ENCODE measurements at places on chromosomes 11 and 22.

GRCh38 chr11:66494935-66495334, 14.7 kb downstream of the DPP3 start:
- DNase-seq: no peak

DNA sequence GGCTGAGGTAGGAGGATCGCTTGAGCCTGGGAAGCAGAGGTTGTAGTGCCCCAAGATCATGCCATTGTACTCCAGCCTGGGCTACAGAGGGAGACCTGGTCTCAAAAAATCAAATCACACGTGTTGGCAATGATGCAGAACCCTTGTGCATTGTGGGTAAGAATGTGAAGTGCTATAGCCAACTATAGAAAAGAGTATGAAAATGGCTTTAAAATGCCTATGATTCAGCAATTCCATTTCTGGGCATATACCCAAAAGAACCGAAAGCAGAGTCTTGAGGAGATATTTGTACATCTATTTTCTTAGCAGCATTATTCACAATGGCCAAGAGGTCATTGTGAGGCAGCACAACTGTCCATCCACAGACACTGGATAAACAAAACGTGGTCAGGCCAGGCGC, 2.6 kb upstream of the FADS3 start:
- no peak for DNase-seq

DNA sequence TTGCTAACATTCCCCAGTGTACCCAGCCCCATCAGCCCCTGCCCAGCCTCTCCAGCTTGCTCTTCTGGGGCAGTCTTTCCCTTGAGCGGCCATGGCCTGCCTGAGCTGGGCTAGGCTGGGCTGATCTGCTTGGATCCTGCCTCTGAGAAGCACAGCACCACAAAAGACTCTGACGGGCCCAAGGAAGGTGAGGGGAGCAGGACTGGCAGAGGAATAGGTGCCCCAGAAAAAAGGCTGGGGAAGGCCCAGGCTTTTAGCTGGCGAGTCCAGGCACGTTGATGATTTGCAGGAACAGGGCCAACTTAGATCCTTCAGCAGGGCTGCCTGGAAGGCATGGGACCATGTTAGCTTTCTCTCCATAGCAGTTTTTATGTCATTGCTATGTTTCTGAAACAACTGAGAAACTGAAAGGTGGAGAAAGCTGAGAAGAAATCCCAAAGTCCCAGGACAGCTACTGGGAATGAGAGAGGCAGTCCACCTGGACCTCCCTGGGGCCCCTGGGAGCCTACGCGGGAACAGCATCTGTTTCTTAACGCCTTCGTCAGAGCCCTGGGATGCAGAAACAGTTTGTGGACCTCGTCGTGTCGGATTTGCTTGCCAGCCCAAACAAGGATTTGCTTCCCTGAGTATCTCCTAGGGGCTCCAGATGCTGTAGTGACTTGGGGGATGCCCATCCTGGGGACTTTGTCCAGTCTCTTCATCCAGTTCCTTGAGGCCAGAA, 24.4 kb upstream of the FXYD6 start:
- no peak for DNase-seq

GRCh38 chr11:128179039-128179438, 408.3 kb downstream of the ETS1 start:
- no peak for DNase-seq

- no peak for DNase-seq
These were observed 16.0 kb downstream of the BCL9L start for GRCh38 chr11:118909619-118910308.

DNA sequence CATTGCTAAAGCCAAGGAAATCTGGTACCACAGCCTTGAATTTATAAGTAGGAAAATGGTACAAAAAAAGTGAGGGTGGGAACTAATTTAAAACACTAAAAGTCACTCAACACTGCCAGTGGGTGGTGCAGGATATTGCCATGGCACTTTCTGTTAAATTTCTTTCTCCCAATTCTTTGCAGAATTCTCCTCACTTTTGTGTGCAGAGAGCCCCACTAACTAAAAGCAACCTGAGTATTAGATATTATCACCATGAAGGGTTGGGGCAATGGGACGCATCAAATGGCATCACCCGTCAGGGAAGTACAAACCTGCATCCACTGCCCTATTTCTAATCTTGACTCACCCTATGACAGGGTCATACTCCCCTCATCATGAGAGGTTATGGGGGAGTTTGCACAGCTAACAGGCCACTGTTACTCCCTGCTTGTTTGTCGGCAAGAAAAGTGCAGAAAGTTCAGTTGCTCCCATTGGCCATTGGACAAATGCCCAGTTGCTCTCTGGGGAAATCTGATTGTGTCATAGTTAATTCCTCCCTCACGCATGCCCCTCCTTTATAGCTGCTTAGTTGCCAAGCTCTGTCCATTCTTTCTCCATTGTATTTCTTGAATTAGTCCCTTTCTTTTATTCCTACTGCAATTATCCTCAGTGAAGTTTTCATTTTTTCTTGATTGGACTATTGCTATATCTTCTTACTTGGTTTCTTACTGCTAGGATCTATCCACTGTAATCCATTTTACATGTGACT, 93.8 kb upstream of the BLID start:
- no peak for DNase-seq
